ENCODE measurements at places on chromosomes 1 and 21.
A peak's percentile ranks its signal among the peaks of the same experiment; 100 is the strongest.

DNA sequence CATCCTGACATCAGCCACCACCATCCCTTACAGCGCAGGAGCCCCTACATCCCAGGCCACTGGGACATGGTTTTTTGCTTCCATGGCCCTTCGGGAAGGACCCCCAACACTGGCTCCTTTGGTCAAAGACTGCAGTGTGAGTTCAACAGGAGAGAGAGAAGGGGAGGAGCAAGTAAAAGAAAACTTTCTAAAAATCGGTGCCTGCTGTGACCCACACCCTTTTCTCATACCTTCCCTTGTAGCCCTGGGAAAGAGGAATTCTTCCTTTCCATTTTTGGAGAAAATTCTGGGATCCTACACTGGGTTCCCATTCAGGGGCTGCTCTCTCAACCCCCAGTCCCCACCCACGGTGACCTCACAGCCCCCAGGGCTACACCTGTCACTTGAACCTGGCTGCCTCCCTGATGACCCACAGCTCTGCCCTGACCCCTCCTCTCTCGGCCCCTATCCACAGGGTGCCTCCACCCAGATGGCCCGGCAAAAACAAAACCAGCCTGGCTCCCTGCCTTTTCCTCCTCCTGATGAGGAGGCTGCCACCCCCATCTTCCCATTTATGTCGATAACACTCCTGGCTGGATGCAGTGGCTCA is 7.6 kb downstream of the PADI4 start:
- no peak for DNase-seq

DNA sequence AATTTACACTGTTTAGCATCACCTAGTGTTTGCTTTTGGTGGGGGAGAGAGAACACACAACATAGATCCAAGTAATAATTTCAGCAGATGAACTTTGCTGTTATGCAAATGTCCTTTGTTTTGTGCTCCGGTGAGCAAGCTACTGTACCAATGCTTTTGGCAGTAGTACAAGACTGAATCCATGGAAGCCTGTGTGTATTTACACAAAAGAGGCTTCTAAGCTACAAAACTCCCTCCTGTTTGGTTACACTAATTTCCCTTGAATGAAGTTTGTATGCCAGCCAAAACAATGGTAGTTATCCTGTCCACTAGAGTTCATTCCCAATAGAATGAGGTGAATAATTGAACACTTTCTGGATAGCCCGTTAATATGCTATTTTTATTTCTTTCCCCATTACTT is 320.5 kb downstream of the KCTD3 start:
- DNase-seq, result no peak

DNA sequence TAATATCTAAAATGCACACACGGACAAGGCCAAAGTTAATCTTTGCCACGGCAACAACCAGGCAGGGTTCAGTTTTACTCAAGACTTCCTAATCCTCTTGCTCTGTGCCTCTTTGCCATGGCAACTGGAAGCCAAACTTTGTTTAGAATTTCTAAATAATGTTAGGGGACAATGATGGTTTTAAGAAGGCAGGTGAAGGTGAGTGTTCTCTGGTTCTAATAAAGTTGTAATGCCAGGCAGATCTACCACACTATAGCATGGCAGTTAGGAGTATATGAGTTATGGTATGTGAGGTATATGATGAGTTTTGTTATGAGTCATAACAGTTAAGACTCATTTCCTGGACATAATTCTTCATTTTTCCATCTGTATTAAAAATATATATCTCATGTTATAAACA is 2.7 kb downstream of the PTPRC start:
- no peak for DNase-seq

DNA sequence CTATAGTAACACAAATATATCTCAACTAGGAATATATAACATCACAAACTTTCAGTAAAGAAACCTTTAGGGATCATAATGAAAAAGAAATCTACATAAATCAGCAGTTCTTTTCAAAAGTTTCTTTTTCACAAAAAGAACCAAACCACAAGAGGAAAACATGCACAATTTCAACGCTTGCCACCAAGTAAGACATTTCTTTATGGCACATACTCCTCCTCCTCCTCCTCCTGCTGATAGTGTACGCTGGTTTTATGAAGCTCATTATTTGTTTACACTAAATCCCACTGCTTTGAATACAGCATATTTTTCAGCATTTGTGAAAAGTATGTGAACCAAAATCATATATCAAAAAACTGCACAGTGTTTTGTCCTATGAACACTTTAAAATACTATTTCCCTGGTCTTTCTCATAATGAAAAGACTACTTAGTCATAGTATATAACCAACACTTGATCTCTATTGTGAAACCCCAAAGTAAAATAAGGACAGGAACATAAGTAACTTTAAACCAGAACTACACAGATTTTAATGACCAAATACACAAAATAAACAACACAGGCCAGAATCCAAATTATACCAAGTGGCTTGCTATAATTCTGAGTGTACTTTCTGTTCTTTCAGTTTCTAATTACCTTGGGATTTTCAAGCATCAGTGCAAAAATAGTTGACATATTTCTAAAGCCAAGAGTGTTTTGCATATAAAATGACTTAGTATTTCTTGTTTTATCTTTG is 184.2 kb downstream of the EIF4G3 start:
- DNase-seq, result peak; percentile 56

- DNase-seq, result no peak
These were observed 10.2 kb downstream of the A3GALT2 start for GRCh38 chr1:33310702-33311101.
